ENCODE measurements at places on chromosomes 12 and 14.

DNA sequence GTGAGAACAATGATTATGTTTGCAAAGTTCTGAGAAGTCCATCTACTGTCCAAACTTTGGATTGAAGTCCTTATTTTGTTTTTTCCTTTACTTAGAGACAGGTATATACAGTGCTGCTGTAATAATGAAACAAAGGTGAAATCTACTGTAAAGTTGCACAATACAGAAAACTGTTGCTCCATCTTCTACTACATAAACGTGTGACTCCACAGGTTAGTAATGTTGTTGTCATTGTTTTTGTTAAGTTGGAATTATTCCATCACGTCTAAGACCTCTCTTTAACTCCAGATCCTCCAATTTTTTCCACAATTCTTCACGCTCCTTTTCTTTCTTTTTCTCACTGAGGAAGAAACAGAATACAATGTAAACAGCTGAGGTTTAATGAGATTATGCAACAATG lies 57.0 kb upstream of the GPHB5 start:
- no peak for DNase-seq

- peak; percentile 84 for DNase-seq
Observed at GRCh38 chr12:3315201-3315661, 175.8 kb upstream of the PRMT8 start.

GRCh38 chr12:45381351-45381750 lies 165.5 kb downstream of the ANO6 start:
- DNase-seq: peak; percentile 6

- DNase-seq: peak; percentile 94
Observed at GRCh38 chr12:127987199-127987901, 279.6 kb upstream of the TMEM132C start.

GRCh38 chr12:38998887-38999482 lies 93.6 kb upstream of the CPNE8 start:
- DNase-seq: no peak

DNA sequence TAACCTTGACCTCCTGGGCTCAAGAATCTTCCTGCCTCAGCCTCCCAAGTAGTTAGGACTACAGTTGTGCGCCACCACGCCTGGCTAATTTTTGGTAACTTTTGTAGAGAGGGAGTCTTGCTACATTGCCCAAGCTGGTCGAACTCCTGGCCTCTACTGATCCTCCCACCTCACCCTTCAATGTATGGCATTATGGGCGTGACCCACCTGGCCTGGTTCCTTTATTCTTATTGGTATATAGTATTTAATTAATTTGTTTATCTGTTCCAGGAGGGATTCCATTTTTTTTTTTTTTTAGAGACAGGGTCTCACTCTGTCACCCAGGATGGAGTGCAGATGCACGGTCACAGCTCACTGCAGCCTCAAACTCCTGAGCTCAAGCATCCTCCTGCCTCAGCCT lies 40.9 kb upstream of the EAPP start:
- DNase-seq: no peak

GRCh38 chr14:96627386-96627785 lies 125.2 kb downstream of the PAPOLA start:
- no peak for DNase-seq

DNA sequence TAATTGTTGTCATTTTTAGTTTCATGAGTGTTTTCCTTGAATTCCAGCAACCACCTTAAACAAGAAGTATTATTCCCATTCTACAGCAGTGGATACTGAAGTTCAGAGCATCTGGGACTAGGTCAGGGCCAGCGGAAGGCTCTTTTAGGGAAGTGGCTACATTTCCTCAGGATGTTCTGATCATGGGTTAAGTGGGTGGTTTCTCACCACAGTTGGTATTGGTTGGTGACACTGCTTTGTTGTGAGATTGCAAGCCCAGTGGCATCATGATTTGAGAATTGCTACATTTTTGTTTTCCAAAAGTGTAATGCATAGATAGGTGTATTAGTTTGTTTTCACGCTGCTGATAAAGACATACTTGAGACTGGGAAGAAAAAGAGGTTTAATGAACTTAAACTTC lies 47.1 kb downstream of the SYNE2 start:
- DNase-seq: no peak

- no peak for DNase-seq
Observed at GRCh38 chr12:16158050-16158449, 119.4 kb downstream of the SLC15A5 start.

DNA sequence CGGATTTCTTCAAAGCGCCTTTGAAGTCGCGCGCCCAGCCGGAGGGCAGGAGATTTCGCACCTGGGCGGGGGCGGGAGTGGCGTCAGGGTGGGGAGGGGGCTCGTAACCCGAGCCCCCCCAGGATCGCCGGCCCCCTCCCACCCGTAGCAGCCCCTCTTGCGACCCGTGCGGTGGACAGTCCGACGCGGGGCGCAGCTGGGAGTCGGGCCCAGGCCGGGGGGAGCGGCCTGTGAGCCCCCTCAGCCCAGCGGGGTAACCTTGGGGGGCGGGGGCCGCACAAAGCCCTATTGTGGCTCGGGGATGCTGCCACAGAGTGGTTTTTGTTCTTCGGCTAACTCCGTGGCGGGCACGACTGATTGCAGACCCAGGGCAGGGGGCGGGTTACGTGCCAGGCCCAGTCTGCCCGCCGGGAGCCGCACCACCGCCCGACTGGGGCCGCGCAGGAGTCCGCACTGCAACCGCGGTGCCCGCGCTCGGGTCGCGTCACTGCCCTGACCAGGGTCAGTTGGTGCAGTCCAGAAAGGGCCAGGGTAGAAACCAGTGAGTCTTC lies 4.2 kb upstream of the AAAS start:
- peak; percentile 27 for DNase-seq

GRCh38 chr12:86186449-86186848 lies 69.7 kb downstream of the MGAT4C start:
- DNase-seq: no peak

GRCh38 chr14:91372671-91373495 lies 44.7 kb downstream of the CCDC88C start:
- no peak for DNase-seq

- no peak for DNase-seq
Observed at GRCh38 chr12:128823216-128823915, 392 bp downstream of the SLC15A4 start.

- DNase-seq: no peak
Observed at GRCh38 chr14:36579001-36579555, 3.3 kb downstream of the NKX2-8 start.

- no peak for DNase-seq
Observed at GRCh38 chr12:1838205-1838993, 18.0 kb downstream of the LRTM2 start.

DNA sequence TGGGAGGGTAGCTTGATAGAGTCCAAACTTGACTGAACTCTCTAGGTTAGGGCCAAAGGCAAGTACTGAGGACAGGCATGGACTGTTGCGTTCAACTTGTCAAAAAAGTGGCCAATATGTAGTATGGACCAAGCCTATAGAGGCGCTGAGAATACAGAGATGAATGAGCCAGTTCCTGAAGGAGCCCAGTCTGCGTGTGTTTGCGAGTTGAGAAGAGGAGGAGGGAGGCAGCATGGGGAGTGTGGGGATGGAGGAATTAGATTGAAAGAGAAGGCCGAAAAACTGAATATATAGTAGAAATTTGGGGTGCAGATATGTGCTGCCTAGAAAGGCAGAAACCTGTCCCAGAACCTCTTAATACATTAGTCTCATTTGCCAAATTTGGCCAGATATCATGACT lies 412.4 kb downstream of the PCNX1 start:
- DNase-seq: peak; percentile 32

DNA sequence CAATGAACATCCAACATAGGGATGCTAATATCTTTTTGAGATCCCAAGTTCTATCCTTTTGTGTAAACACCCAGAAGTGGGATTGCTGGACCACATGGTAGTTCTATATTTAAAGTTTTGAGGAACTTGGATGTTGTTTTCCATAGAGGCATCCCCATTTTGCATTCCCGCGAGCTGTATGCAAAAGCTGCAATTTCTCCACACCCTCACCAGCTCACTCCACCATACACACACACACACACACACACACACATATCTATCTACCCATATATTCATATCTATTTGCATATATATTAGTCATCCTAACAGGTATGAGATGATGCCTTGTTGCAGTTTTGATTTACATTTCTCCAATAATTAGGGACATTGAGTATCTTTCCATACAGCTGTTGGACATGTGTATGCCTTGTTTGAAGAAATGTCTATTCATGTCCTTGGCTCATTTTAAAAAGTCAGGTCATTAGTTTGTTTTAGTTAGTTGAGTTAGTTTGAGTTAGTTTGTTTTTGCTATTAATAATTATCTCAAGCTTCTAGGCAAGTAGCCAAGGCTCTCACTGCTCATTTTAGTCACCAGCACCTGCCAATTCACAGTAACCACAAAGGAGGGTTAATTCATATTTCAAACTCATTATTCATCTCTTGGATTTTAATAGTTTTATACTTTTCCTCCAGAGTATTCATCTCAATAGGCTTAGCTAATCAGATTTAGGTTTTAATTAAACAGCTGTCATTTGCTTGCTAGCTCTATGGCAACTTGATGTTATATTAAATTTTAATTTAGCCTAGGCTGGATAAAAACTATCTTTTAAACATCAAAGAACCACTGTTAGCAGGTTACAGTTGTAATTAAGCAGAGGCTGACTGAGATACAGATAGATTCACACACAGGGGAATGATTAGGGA lies 1435.9 kb upstream of the TMEM132C start:
- DNase-seq: no peak

DNA sequence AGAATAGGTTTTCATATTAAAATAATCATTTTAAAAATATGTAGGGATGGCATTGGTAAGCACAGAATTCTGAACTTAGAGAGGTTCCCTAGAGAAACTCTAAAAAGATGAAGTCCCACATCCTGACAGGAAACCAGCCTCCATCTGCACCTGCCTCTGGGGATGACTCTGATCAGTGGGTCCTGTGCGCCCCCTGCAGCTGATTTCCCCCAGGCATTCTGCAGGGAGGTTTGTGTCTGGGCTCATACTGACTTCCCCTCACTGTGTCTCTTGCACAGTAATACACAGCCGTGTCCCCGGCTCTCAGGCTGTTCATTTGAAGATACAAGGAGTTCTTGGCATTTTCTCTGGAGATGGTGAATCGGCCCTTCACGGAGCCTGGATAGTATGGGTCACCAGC lies 602.9 kb downstream of the TMEM121 start:
- DNase-seq: no peak

DNA sequence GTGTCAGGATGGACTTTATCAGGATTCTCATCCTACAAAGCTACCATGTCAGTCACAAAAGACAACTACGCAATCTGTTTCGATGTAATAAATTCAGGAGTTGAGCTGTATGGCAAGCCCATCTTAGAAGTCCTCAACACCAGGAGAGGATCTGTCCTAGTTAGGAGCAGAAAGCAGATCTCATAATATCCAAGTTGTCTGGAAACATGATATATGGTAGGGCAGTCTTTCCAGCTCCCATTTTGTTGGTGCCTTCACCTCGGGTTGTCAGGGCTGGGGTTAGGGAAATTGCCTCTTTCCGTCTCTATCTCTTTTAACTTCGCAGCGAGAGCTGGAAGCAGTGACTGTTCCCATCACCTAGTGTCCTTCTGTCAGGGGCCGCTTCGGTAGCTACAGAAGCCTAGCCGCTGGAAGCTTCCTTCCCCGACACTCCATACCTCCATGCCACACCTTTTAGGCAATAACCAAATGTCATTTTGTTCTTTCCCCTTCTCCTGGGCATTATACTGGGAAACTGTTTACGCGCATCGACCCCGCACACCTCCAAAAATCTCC lies 1.4 kb downstream of the NIN start:
- no peak for DNase-seq

DNA sequence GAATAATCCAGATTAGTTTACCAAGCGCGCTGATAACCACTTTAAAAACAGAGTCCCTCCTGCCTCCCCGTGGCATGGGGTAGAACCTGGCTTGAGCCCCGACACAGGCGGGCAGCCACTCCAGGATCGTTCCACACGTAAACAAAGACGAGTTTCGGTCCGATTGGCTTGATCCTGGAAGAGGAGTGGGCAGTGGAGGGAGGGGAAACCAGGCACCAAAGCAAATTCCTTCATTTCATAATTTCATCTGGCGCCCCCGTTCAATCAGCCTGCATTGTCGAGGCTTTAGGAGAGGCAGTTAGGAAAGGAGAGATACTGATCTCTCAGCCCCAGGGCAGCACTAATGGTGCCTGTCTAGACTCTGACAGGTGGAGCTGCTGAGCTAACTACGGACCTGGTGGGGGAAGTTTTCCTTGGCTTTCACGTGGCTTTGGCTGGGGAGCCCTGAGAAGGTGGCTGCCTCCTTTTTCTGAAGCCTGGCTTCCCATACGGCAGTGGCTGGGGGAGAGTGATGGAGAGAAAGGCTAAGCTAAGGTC lies 751 bp upstream of the GPRC5A start:
- DNase-seq: peak; percentile 78

- no peak for DNase-seq
Observed at GRCh38 chr14:28467611-28468010, 299.0 kb upstream of the FOXG1 start.

DNA sequence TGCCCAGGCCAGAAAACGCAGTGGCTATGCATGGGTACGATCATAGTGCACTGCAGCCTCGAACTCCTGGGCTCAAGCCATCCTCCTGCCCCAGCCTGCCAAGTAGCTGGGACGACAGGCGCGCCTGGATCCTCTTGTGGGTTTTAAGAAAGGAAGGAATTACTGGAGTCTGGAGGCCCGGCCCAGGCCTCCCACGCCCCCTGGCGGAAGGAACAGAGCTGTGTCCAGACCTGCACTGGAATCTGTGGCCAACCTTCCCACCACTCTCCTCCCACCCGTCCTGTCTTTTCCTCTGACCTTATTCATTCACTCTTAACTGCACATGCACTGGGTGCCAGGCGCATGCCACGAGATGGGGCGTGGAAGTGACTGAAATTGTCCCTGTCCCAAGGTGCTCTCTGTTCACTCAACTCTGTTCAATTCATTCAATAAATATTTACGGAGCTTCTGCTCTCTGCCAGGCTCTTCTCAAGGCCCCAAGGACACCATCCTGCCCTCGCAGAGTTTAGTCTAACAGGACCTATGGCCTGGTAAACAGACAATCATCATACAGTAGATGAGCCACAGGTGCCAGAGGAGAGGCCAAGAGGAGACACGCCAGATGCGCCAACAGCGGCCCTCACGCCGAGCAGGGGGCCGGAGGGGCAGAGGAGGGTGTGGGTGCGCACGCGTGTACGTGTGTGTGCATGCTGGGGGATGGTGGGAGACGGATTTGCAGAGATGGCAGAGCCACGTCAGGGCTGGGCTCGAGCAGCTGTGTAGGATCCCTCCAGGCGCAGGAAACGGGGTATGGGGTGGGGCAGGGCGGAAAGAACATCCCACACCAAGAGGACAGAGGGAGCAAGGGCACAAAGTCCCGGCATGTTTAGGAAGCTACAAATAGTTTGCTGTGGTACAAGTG lies 13.7 kb upstream of the TMEM106C start:
- DNase-seq: peak; percentile 80

- DNase-seq: no peak
Observed at GRCh38 chr14:53214384-53214783, 61.3 kb upstream of the DDHD1 start.

GRCh38 chr12:45989287-45989686 lies 1.1 kb downstream of the SCAF11 start:
- no peak for DNase-seq

Data from EL (cell line).